ENCODE measurements at places on chromosomes 6 and 20.
A peak's percentile ranks its signal among the peaks of the same experiment; 100 is the strongest.

DNA sequence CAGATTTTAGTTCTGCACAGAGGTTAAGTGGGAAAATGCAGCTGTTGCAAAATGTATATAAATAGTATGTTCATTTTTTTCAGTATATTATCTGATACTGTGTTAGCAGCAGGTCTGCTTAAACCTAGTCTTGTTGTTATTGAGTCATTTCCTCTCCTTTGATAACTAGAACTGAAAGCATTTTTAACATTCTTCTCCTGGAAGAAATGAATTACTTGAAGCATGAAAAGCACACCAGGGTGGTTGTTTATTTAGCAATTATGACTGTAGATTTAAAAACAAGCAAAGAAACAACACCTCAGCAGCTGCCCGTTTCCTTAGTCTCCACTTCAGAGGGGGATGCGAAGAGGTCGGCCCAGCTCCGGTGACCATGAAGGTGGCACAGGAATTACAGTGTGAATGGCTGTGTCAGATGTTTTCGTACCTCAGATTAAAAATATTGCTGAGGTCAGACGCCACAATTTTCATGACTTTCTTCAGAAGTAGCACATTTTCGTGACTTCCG lies 53.5 kb downstream of the GOPC start:
- peak; percentile 36 for DNase-seq

GRCh38 chr20:4593149-4593525 lies 128.6 kb upstream of the PRND start:
- DNase-seq: no peak

DNA sequence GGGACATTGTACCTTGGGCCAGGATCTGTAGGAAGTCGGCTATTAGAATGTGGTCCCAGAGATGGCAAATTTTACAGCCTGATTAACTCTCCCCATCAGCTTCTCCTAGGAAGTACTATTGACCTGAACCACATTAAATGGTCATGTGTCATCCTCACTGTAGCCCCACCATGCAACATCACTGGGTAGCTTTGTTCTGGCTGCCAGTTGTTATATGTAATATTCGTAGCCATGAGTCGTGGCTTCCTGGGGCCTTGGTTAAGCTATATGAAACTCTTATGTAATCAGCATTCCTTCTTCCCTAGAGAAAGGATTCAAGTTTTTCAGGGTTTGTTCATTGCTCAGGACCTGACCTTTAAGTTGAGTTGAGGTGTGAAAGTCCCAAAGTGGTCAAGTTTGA lies 125.7 kb downstream of the ANKS1A start:
- DNase-seq: no peak

- no peak for DNase-seq
Measured at GRCh38 chr6:25297039-25297441, 17.9 kb downstream of the CARMIL1 start.

- DNase-seq: no peak
Measured at GRCh38 chr6:114315831-114316595, 26.8 kb downstream of the HS3ST5 start.

- DNase-seq: no peak
Measured at GRCh38 chr6:71258078-71258866, 30.3 kb upstream of the OGFRL1 start.

GRCh38 chr6:154773610-154774089 lies 40.4 kb downstream of the SCAF8 start:
- no peak for DNase-seq

DNA sequence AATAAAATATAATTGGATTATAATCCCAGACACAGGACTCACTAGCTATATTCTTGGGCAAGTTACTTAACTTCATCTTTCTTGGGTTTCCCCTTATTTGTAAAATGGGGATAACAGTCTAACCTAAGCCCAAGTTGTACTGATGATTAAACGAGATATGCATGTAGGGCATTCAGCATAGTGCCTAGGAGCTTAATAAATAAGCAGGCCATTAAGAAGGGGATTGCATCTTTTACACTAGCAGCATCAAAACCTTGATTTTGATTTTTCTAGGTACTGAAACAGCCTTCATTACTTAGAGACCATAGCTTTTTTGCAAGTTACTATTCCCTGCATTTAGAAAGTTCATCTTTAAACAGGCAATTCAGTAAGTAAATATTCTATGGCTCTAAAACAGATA lies 2.2 kb upstream of the QKI start:
- DNase-seq: no peak

GRCh38 chr20:19211661-19212468 lies 577 bp upstream of the SLC24A3 start:
- DNase-seq: no peak

- no peak for DNase-seq
Measured at GRCh38 chr6:69285054-69285453, 511.8 kb downstream of the LMBRD1 start.

- no peak for DNase-seq
Measured at GRCh38 chr20:34995192-34995591, 39.5 kb downstream of the MYH7B start.

DNA sequence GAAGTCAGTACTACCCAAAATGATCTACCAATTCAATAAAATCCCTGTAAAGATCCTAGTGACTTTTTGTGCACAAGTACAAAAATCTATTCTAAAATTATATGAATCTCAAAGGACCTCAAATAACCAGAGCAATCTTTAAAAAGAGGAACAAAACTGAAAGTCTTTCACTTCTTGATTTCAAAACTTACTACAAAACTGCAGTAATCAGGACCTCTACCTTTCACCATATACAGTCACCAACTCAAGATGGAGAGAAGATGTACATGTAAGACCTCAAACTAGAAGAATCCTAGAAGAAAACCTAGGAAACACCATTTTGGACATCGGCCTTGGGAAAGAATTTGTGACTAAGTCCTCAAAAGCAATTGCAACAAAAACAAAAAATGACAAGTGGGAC lies 109.5 kb upstream of the CD93 start:
- no peak for DNase-seq

GRCh38 chr6:125604257-125604656 lies 145.2 kb upstream of the HEY2 start:
- DNase-seq: no peak

- DNase-seq: no peak
Measured at GRCh38 chr6:712805-713204, 19.9 kb upstream of the EXOC2 start.

GRCh38 chr20:8131598-8132483 lies at the start of gene PLCB1:
PLCB1 (plus strand) TSS chr20:8132266; CDS start chr20:8132652, 386 bp downstream.
- DNase-seq: peak; percentile 75

- no peak for DNase-seq
Measured at GRCh38 chr6:106555767-106556166, 73.5 kb downstream of the RTN4IP1 start.

GRCh38 chr6:43074847-43075669 lies 1.1 kb upstream of the PTK7 start:
- DNase-seq: no peak

DNA sequence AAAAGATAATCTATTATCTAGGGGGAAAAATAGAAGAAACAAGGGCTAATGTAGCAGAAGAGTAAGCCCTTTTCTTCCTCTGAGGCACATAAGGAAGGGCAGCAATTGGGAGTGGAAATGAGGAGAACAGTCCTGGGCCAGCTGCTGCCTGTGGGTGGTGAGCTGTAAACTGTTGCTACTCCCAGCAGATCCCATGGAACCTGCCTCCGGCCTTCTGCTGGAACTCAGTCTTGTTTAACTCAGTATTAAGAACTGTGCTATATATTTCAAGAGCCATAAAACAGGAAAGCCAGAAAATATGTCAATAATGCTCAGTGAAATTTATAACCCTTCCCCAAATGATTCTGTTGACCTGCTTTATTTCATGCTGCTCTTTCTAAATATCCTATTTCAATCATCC lies 464.2 kb downstream of the COL12A1 start:
- DNase-seq: no peak

- DNase-seq: no peak
Measured at GRCh38 chr20:44057698-44058675, 129.0 kb downstream of the JPH2 start.

GRCh38 chr20:1644101-1644962 lies 13.2 kb downstream of the SIRPG start:
- DNase-seq: no peak

- DNase-seq: peak; percentile 22
Measured at GRCh38 chr20:53547664-53548239, 45.9 kb downstream of the ZNF217 start.

DNA sequence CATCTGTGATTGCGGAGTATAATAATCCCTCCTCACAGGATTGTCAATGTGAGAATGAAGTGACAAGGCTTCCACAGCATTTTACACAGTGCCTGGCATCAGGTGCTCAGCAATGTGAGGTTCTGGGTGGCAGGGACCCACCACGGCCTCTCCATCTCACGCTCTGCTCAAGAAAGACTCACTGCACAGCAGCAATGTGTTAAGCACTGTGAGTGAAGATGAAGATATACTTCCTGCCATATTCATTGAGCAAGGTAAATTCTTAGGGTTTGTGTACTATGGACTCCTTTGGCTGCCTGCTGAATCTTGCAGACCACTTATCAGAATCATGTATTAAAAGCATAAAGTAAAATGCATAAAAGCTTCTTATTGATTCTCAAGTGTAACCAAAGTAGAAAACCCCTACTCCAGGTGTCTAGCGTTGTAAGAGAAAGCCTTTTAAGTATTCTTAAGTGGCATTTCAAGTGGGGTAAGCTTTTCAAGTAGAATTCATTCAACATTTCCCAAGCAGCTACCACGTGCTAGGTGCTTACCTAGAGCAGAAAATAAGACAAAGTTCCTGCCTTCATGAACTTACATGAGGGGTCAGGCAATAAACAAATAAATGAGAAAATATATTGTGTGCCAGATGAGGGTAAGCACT lies 17.0 kb upstream of the MEP1A start:
- no peak for DNase-seq

DNA sequence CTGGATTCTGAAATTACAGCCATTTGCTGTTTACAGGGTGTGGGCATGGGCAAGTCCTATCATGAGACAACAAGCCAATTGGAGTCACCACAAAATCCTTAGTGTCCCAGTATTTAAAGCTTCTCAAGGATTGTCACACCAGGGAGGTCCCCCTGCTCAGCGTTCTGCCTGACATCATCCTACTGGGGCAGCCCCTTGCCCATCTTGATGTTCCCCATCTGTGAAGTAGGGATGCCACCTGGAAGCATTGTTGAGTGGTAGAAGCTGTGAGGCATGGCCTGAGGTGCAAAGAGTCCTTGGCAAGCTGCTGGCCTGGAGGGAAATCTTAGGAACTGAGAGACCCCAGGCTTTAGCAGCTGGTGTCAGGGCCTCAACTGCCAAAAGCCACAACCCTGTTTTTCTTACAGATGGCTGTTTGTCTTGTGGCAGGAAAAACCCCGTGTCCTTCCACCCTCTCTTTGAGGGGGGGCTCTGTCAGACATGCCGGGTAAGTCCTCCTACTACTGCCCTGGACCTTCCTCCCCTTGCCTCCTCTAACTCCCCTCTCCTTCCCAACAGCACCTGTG lies 23.3 kb upstream of the MAPRE1 start:
- DNase-seq: no peak

GRCh38 chr6:19662911-19663310 lies 174.3 kb upstream of the ID4 start:
- DNase-seq: no peak

DNA sequence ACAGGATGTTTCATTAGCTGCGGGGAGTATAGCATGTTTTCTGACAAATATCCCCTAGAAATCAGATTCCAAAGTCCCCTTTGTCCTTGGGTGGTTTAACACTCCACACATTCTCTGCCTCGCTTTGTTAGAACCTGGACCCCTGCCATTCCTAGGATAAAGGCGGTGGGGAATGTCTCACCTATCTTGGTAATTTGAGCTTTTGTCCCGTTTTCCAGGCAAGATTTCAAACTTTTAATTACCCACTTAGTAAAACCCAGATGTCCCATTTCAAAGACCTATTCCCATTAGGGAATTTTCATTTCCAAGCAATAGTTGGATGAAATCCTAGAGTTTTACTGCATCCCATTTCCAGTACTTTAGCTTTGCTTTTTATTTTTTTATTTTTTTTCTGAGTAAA lies 501.0 kb upstream of the MAP3K7 start:
- DNase-seq: no peak

GRCh38 chr6:6512711-6513110 lies 75.8 kb upstream of the LY86 start:
- DNase-seq: no peak

GRCh38 chr6:52868240-52868639 lies 27.6 kb upstream of the GSTA5 start:
- no peak for DNase-seq

- no peak for DNase-seq
Measured at GRCh38 chr6:12963567-12963966, 247.0 kb downstream of the PHACTR1 start.

- no peak for DNase-seq
Measured at GRCh38 chr20:5349448-5349847, 32.7 kb upstream of the PROKR2 start.

DNA sequence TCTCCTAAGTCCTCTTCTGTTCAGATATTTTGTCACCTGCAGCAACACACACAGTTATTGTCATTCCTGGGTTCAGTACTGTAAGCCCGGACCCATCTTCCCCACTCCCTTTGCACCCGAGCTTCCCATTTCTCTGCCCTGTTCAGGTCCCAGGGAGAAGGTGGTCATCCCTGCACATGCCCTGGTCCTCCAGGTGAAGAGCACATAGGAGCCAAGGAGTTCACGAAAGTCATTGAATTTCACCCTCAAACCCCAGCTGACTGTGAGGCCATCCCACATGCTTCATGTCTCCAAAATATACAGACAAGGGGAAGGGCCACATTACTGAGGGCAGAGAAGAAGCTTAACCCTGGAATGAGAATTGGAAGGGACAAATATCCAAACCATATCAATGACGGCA lies 8.1 kb downstream of the HLA-DPA1 start:
- DNase-seq: no peak

- DNase-seq: no peak
Measured at GRCh38 chr6:137950581-137950980, 83.5 kb downstream of the TNFAIP3 start.

DNA sequence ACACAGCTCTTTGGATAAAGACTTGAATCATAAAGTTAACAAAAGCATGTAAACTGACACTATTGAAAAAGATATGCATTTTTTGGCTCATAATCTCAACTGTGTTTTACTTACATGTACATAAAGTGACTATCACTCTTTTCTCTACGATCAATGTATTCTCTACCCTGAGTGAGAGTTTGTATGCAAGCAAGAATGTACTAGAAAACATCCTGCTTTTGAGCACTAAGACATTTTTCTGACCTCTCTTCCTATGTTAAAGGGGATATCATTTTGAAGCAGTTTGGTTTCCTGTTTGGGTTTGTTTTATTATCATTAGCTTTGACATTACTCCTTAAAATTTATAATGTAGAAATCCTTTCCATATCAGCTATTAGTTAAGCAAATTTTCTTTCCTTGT lies 910.8 kb downstream of the C6orf118 start:
- DNase-seq: no peak

GRCh38 chr6:18422136-18422535 lies 35.0 kb downstream of the RNF144B start:
- no peak for DNase-seq

GRCh38 chr6:118080547-118080946 lies 173.5 kb downstream of the SLC35F1 start:
- DNase-seq: no peak

- DNase-seq: no peak
Measured at GRCh38 chr6:113219783-113220182, 637.4 kb upstream of the MARCKS start.

GRCh38 chr6:156396791-156397418 lies 380.3 kb upstream of the ARID1B start:
- DNase-seq: no peak

- DNase-seq: no peak
Measured at GRCh38 chr20:58017231-58017969, 211.1 kb downstream of the ANKRD60 start.
